T-helper 17 cell (primary cell): ENCODE measurements at places on chromosomes 3 and 15. TPM values are rescaled to one million over a fixed set of nuclear protein-coding genes. Genes with fewer than 3 reads are reported as not detected.

DNA sequence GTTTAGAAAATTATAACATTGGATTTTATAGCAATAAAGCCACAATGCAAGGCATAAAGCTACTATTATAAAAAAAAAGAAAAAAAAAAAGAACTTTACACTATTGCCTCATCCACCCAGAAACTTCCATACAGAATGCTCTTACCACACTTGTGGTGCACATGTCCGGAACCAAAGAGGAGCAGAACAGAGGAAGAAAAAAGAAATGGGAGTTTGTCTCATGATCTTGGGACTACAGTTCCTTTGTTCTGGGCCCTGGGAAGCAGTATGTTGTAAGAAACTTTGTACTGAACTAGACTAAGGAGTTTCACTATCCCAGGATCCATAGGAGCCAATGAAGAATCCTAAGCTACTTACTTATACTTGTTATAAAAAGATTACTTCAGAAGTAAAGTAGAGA lies 36.1 kb downstream of the FMN1 start:
- no peak overlapping the region for H3K4me3 ChIP-seq
- no peak for DNase-seq
- H3K36me3 ChIP-seq = peaks cover 4% of the 10 kb centered on the region
- H3K27ac ChIP-seq = no peak overlapping the region

GRCh38 chr3:104040896-104041295 lies 1325.8 kb upstream of the ALCAM start:
- H3K4me3 ChIP-seq = no peak overlapping the region
- H3K36me3 ChIP-seq = no peaks in the 10 kb centered on the region
- no peak overlapping the region for H3K27ac ChIP-seq
- no peaks in the 10 kb centered on the region for H3K4me1 ChIP-seq

DNA sequence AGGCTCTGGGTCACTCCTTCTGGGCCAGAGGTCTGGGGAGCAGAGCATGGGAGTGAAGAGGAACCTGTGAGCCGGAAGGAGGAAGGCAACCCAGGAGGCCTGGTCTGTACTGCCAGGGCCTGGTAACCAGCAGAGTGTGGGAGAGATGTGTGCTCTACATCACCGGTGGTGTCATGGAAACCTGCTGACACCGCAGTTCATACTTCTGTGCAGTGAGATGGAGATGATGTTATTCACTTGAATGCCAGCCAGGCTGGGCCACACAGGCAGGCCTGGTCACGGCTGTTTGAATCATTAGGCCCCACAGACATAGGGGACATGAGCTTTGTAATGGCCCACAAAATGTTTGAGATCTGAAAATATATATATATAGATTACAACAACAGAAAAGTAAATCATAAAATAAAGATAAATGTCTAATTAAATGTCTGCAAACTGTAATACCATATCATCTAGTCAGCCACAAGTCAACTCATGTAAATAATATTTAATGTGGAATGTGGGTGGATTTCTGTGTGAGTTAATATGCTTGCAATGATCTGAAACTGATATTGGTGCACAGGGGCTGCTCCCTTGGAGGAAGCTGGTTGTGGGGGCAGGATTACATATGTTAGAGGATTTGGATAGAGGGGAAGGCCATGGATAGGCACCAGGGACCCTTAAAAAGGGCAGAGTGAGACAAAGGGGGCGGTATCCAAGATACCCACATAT lies 108.5 kb upstream of the PFN2 start:
- H3K36me3 ChIP-seq = no peaks in the 10 kb centered on the region
- no peak for DNase-seq
- H3K27ac ChIP-seq = no peak overlapping the region
- peaks cover 7% of the 10 kb centered on the region for H3K4me1 ChIP-seq

- H3K4me1 ChIP-seq = peaks cover 2% of the 10 kb centered on the region
- DNase-seq = no peak
- H3K27ac ChIP-seq = no peak overlapping the region
- H3K27me3 ChIP-seq = peaks cover 29% of the 10 kb centered on the region
Observed at GRCh38 chr15:62616746-62617145, 425.8 kb upstream of the TPM1 start.

GRCh38 chr3:136818191-136818768 lies 646 bp upstream of the SLC35G2 start:
- DNase-seq = no peak
- peak overlapping the region; percentile 94 for H3K4me3 ChIP-seq
- peaks cover 7% of the 10 kb centered on the region for H3K36me3 ChIP-seq
- peak overlapping the region; percentile 21 for H3K27ac ChIP-seq
- H3K27me3 ChIP-seq = peaks cover 40% of the 10 kb centered on the region

DNA sequence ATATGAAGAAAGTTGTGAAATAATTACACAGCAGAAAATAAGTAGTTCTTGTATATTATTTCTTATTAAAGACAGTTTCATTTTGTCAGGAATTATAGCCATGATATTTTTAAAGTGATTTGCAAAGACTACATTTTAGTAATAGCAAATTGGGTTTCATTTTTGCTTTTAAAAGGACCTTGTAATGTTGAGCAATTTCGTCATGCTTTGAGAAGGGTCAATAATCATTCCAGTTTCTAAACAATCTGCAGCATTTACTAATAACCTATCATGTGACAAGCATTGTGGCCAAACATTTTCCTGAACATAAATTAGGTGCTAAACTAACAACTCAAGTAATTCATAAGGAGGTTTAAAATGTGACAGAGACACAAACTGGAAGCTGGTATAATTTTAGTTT lies 214.4 kb upstream of the CBLB start:
- H3K27me3 ChIP-seq = no peaks in the 10 kb centered on the region
- no peak for DNase-seq
- no peak overlapping the region for H3K27ac ChIP-seq
- H3K4me3 ChIP-seq = no peak overlapping the region
- H3K4me1 ChIP-seq = no peaks in the 10 kb centered on the region

GRCh38 chr15:55816017-55816416 lies 73.1 kb upstream of the PRTG start:
- H3K4me1 ChIP-seq = no peaks in the 10 kb centered on the region
- no peak for DNase-seq
- H3K27ac ChIP-seq = no peak overlapping the region
- H3K4me3 ChIP-seq = no peak overlapping the region
- peaks cover 7% of the 10 kb centered on the region for H3K27me3 ChIP-seq
- H3K36me3 ChIP-seq = no peaks in the 10 kb centered on the region

- H3K36me3 ChIP-seq = no peaks in the 10 kb centered on the region
- H3K27ac ChIP-seq = no peak overlapping the region
- H3K27me3 ChIP-seq = no peaks in the 10 kb centered on the region
- H3K4me1 ChIP-seq = peaks cover 20% of the 10 kb centered on the region
- no peak for DNase-seq
Observed at GRCh38 chr3:196708467-196708866, 3.6 kb downstream of the CEP19 start.

DNA sequence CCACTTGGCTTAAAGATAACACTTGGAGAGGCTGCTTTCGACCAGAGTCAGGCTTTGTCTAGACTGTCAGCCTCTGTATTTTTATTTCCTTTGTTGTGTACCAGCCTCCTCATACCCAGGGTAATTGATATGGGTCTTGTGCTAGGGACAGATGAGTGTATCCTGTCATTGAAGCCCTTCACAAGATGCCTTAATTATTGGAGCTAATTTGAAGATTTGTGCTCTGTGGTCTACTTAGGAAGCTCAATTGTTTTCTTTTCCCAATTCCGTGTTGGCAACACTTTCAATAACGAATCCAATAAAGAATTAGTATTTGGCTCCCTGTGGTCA lies 60.5 kb upstream of the DPH6 start:
- H3K4me1 ChIP-seq = peaks cover 2% of the 10 kb centered on the region
- no peaks in the 10 kb centered on the region for H3K36me3 ChIP-seq
- no peaks in the 10 kb centered on the region for H3K27me3 ChIP-seq
- H3K27ac ChIP-seq = no peak overlapping the region
- H3K4me3 ChIP-seq = no peak overlapping the region

GRCh38 chr15:96330064-96330449 lies 443 bp upstream of the NR2F2 start:
- no peak for DNase-seq
- no peak overlapping the region for H3K27ac ChIP-seq
- peaks cover 65% of the 10 kb centered on the region for H3K27me3 ChIP-seq
- peaks cover 13% of the 10 kb centered on the region for H3K36me3 ChIP-seq
- H3K4me3 ChIP-seq = peak overlapping the region; percentile 80

- H3K27ac ChIP-seq = no peak overlapping the region
- H3K4me1 ChIP-seq = no peaks in the 10 kb centered on the region
- no peaks in the 10 kb centered on the region for H3K36me3 ChIP-seq
- DNase-seq = no peak
- H3K27me3 ChIP-seq = no peaks in the 10 kb centered on the region
Observed at GRCh38 chr15:20280933-20281463, 260.6 kb downstream of the GOLGA6L6 start.

DNA sequence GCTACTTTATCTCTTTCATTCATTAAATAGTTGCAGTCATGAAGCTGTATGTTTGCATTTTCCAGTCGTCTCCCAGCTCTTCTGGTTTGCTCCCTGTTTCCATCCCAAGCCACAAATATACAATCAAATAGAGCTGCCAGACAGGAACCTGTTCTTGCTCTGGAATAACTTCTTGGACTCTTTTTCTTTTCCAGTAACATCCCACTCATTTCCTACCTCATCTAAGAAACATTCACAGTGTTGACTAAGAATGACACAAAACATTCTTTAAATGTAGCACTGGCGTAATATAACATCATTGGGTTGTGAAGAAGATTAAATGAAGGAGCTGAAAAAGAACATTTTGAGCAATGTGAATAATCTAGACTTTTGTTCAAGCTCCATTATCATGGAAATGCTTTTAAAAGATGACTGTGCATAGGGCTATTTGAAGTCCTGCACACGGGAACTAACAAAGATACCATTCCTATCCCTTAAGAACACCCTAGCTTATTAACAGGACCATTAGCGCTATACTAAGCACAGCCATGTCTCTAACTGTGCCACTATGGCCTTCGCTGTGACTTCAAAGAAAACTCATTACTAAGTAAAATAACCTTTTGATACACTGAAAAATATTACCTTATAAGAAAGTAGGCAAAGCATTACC lies 574.0 kb downstream of the NAALADL2 start:
- no peak overlapping the region for H3K4me3 ChIP-seq
- H3K36me3 ChIP-seq = no peaks in the 10 kb centered on the region
- no peaks in the 10 kb centered on the region for H3K27me3 ChIP-seq
- no peak for DNase-seq

GRCh38 chr3:136166507-136166906 lies 29.6 kb downstream of the MSL2 start:
- H3K36me3 ChIP-seq = peaks cover 2% of the 10 kb centered on the region
- no peak for DNase-seq
- peak overlapping the region; percentile 9 for H3K4me3 ChIP-seq
- peak overlapping the region; percentile 45 for H3K27ac ChIP-seq
- H3K27me3 ChIP-seq = no peaks in the 10 kb centered on the region
- peaks cover 51% of the 10 kb centered on the region for H3K4me1 ChIP-seq

- H3K4me1 ChIP-seq = peaks cover 38% of the 10 kb centered on the region
- H3K4me3 ChIP-seq = no peak overlapping the region
- H3K36me3 ChIP-seq = peaks cover 8% of the 10 kb centered on the region
- DNase-seq = no peak
Observed at GRCh38 chr3:56776556-56776950, 25.2 kb downstream of the ARHGEF3 start.

DNA sequence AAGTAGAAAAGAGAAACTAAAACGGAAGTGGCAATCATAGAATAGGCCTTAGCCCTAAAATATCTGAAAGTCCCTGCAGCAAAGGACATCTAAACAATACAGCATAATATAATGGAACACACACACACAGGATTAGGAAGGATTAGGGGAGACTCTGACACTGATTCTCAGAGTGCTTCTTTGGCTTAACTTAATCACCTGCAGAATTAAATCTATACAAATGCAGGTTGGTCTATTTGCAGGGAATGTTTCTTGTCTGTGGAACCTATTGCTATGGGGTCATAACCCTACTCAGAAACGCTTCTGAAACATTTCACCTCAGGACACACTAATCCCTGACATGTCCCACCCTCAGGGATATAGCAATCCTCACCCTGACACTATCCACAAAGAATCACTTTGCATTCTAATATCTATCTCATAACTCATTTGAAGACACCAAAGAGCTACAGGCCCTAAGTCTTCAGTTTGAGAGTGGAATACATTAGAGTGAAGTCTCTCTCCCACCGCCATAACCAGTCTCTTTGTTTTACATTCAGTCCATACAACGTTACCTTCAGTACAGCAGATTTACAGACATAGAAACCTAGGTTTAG lies 1041.2 kb downstream of the TUSC7 start:
- H3K27me3 ChIP-seq = no peaks in the 10 kb centered on the region
- no peak overlapping the region for H3K27ac ChIP-seq
- DNase-seq = no peak

DNA sequence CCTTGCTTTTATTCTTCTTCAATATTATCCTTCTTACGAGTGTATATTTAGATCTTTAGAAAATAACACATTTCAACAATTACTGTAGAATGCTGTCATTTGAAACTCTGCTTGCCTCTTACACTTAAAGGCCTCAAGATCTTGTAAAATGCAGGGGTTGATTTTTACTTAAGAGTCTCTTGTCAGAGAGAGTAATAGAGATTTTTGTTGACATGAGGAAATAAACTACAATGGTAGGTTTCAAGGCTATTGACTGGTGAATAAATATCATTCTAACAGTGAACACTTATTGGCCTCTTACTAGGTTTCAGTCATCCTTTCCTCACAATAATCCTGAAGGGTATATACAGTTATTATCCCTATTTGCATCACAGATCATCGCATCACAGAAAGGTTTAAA lies 344.6 kb downstream of the GBE1 start:
- no peaks in the 10 kb centered on the region for H3K36me3 ChIP-seq
- no peaks in the 10 kb centered on the region for H3K4me1 ChIP-seq
- DNase-seq = no peak
- H3K27me3 ChIP-seq = no peaks in the 10 kb centered on the region
- no peak overlapping the region for H3K4me3 ChIP-seq

DNA sequence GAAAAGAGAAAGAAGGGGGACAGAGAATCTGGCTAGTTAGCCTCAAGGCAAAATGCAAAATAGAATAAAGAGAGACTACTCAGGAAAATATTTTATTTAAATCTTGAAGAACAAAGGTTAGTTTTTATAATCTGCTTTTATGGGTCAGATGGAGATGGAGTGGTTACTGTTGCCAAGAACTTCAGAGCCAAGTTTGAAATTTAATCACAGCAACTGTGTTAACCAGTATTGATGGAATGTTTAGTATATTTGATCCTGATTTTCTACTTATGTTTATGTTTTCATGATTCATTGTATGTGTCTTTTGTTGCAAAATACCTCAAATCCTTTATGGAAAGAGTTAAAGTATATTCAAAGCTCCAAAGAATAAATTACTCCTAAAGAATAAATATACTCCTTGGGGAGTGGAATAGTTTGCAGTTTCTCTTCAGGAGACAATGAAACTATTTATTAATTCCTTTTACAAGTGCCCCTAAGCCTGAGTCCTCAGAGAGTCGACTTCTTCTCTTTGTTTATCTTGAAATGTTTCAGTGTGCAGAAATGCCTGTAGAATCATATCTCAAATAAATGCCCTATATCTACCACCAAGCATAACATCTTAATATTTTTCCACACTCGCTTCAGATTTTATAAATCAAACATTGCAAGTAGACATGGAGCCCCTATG lies 60.9 kb upstream of the THSD4 start:
- no peak overlapping the region for H3K4me3 ChIP-seq
- H3K27me3 ChIP-seq = peaks cover 4% of the 10 kb centered on the region
- no peak overlapping the region for H3K27ac ChIP-seq

Gene GRAMD1C
- total RNA-seq = 1.2 TPM

Gene CPA3
- total RNA-seq = not detected

Gene DLL4
- not detected for total RNA-seq

Gene ARHGEF26
- total RNA-seq = not detected

Gene GOLGA6A
- total RNA-seq = not detected

Gene CPLX3
- total RNA-seq = not detected

Gene HTR3D
- not detected for total RNA-seq

Gene TM6SF1
- total RNA-seq = 0.85 TPM

Gene GRAMD2A
- total RNA-seq = not detected

Gene SKOR1
- total RNA-seq = 2.2 TPM

Gene HEXA
- 69.9 TPM for total RNA-seq
